Stimulated activated CD8-positive, alpha-beta memory T cell treated with anti-CD3 and anti-CD28 coated beads, Interleukin-4, amount 100 ng/mL, for 4 hours (primary cell): ENCODE measurements at places on chromosomes 4 and X.

GRCh38 chrX:44915361-44915868 is 42.4 kb downstream of the KDM6A start:
- no peak for DNase-seq

DNA sequence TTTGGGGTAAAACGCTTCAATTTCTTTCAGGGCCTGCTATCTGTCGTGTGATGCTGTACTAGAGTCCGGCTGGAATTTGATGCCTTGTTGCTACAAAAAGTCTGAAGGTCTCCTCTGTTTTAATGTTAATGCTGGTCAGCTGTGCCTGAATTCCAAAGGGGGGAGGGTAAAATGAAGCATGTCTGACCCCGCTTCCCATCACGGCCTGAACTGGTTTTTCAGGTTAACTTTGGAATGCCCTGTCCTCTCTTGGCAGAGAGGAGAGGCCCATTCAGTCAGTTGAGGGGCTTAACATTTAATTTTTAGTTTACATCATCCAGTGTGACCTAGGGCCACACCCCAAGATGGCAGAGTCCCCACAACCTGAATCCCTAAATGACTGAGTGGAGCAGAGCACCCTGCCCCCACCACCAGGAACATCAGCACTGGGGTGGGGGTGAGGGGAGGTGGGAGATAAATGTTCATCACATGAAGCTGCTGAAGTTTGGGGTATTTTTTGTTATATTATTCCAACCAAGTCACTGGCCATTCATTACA is 47.9 kb upstream of the GPR78 start:
- no peak for DNase-seq

DNA sequence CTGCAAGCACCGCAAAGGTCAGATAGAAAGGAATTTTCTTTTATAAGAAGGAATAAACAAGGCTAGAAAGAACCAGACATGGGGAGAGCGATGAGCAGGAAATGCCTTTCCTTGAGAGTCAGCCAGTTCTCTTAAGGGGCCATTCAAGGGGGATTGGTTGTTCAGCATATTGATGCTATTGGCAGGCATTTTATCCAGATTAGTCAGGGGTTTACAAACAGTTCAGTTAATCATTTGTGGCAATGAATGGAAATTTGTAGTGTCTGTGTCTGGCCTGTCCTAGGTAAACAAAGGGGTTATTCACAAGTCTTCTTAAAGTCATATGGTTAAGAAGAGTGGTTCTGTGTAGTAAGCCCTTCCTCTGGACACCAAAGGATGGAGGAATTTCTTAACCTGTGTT is 184.7 kb upstream of the FRMPD4 start:
- DNase-seq: no peak

DNA sequence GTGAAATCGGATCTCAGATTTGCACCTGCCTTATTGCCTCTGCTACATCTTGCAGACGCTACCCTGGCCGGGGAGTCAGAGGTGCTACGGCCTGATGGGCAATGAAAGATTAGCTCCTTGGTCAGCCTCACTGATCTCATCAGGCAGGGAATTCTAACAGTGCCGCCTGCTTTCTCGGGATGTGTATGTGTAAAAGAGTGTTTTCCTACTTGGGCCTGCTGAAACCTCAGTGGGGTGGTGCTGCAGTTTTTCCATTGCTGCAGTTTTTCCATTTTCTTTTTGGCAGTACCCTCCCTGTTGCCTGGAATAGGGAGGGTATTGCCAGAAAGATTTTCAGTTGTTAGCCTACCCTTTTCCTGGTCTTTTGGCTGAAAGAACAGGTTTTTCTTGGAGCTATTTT is 117.5 kb downstream of the CDKL5 start:
- no peak for DNase-seq

GRCh38 chr4:7815562-7815961 is 124.1 kb downstream of the AFAP1 start:
- no peak for DNase-seq

DNA sequence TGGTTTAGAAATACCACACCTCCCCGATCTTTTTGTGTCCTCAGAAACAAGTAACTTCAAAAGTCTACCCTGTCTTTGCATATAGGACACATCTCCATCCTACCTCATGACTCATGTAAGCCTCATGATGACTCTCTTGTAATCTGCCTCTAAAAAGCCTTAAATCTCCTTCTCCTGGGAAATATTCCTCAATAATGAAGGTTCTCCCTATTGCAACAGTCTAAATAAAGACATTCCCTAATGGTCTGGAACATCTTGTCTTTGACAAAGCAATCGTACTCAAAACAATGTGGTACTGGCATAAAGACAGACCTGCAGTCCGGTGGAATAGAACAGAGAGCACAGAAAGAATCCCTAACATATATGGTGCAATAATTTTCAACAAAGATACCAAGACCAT is 257.7 kb downstream of the OPHN1 start:
- DNase-seq: no peak

DNA sequence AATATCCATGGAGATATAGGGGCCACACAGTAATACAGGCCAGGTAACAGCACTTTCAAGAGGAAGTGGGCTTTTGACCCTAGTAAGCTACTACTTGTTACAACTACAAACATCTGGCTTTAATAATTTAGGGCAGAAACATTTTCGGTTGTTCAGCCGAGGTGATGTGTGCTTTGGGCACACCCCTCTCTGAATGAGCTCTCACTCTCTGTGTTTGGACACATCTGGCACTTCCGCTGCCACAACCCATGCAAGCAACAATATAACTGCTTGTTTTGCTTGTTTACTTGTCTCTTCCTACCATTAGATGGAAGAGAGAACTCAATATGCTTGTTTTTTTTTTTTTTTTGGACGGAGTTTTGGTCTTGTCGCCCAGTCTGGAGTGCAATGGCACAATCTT is 277.2 kb downstream of the HS3ST1 start:
- no peak for DNase-seq

GRCh38 chrX:44155126-44155525 is 181.9 kb upstream of the NDP start:
- DNase-seq: no peak

DNA sequence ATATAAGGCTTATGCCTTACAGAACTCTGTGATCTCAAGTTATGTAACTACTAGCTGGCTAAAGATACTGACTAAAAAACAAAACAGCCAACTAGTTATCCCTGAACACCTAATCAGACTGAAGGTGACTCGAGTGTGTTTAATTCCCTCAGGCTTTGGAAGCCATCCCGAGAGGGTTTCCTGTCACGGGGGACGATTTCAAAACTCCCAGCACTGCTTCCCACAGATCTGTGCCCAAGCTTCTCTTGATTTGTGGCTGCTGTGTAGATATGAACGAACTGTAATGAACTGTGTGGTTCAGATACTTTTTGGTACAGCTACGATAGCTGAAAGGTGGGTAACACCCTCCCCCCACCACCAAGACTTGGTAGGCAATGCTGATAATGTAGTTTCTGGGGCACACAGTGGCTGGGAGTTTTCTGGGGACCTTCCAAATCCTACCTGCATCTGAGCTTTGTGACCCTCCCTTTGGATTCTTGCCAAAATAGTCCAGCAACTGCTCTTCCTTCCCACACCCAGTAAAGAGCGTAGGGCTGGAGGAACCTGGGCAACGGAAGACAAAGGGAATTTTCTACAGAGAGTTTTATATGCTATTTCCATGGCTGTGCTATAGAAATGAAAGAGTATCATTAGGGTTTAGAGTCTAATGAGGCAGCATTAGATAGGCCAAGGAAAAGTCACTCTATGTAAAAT is 148.8 kb downstream of the MGST2 start:
- no peak for DNase-seq

DNA sequence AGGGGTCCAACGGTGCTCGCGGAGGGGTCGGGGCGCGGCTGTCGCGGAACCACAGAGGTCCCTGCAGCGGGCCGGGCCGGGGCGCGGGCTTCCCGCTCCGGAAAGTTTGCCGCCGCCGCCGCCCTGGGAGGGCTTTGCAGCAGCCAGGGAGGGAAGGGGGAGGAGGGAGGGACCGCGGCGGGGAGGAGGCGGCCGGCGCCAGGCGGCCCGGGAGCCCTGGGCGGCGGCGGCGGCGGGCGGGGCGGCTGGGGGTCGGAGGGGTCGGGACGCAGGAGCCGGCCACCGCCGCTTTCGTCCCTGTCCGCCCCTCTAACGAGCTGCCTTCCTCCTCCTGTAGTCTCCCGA is 375 bp downstream of the FGFR3 start:
- no peak for DNase-seq

DNA sequence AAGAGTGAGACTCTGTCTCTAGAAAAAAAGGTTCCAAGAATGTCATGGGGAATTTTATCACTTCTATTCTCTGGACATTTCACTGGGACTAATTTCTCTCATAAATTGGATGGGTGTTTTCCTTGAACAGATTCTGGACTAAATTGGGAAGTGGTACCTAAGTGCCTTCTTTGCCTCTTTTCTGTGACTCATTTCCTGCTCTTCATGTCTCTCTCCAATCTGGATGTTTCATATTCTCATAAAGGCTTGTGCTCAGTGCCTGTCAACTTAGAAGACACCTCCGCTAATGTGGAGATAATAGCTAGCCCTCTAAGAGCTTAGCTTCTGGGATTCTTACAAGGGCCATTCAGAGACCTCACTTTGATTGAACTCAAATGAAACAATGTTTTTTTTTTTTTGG is 38.0 kb upstream of the IGFBP7 start:
- DNase-seq: no peak

DNA sequence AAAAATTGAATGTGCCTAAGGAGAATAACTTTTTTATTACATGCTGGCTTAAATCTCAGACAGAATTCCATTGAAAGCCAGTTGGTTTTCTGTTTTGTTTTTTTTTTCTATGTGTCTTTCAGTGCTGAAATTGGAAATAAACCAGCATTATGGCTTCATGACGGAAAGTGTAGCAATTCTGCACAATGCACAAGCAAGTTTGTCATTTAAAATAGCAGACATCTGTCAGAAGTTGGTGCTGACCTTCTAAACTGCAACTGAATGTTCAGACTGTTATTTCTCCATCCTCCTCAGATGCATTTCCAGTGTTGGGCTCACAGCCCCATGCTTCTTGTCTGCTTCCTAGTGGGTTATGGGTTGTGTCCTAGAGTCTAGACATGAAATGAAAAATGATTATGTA is 107.2 kb upstream of the LIMCH1 start:
- no peak for DNase-seq

- no peak for DNase-seq
Observed at GRCh38 chr4:26576231-26576739, 7.6 kb upstream of the TBC1D19 start.

- DNase-seq: no peak
Observed at GRCh38 chrX:133359466-133359865, 55.8 kb downstream of the GPC4 start.

DNA sequence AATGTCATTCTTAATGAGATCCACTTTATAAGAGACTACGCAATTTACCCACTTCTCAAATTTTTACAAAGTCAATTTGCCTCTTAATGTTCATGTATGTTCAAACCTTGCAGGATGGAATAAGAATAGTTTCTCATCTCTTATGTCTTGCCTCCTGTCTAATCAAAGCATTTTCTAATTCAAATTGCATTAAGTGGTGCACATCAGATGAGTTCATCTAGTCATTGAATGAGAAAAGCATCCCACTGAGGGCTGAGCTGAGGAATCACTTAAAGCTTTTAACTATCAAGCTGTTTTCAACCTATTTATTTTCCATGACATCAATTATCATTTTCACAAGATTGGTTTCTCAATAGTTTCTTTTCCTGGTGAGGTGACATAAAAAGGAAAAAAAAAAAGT is 1964.0 kb downstream of the PCDH7 start:
- DNase-seq: no peak

- DNase-seq: no peak
Observed at GRCh38 chrX:130028196-130028595, 45.8 kb downstream of the BCORL1 start.

DNA sequence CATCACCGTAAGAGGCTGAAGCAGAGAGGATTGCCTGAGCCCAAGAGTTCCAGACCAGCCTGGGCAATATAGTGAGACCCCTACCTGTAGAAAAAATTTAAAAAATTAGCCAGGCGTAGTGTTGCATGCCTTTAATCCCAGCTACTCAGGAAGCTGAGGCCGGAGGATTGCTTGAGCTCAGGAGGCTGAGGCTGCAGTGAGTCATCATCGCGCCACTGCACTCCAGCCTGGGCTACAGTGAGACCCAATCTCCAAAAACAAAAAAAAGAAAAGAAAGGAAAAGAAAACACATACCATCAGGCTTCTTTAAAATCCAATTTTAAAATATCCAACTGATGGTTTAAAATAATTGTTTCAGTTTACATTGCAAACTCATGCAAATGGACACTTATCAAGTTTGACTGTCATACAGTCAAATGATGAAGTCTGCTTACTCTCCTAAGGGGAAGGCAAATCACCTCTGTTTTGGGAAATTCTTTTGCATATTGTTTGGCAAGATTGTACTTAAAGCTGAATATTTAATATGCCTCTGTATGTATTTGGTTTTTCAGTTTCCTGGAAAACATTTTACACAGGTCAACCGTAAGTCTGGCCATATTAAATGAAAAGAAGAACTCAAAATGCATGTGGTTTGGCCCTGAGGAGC is 23.7 kb upstream of the TENM3 start:
- DNase-seq: no peak

DNA sequence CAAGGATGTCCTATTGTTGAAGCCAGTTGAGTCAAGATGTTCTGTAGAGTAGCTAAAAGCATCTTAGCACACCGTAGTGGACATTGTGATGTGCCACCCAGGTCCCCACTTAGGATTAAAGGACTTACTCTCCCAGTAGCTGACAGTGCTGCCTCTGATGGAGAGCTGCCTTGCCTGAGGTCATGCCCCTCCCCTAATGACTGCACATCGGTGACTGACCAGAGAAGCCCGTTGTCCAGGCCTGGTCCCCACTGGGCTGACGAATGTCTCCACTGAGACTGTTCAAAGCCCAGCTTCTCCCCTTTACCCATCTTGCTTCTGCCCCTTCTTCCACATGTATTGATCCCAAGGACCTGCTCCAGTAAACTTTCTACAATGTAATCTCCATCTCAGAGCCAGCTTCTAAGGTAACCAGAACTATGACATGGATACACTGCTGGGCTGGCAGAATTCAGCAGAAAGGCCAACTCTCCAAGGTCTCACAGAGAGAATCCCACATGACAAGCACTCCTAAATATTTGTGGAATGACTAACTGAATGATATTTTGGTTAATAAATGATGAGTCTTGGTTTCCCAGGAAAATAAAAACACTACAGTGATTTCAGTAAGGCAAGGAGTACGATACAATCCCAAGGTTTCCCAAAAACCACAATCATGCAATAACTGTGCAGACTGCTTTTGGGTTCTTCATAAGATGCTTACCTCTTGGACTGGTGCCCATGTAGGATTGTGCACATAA is 82.4 kb upstream of the TMEM150C start:
- no peak for DNase-seq

GRCh38 chr4:134154097-134154496 is 47.5 kb downstream of the PABPC4L start:
- no peak for DNase-seq

DNA sequence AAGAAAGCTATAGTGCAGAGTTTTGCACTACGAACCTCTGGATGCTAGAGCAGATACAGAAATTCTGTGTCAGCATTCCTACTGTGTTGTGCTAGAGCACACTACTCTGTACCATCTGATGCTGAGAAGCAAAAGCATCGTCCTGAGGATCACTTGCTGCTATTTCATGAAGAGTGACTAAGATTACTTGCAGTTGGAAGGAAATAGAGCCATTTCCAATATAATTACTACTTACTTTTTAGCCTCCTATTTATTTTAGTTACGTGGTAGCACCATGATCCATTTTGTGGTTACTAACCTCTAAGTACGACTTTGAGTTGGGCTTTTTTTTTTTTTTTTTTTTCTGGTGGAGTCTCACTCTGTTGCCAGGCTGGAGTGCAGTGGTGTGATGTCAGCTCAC is 226.7 kb downstream of the PALLD start:
- no peak for DNase-seq

GRCh38 chrX:101399825-101400224 is 7.9 kb downstream of the GLA start:
- no peak for DNase-seq
